Right renal pelvis (tissue), 4 donors: ENCODE measurements at places on chromosomes 2 and 18.

- DNase-seq, result no peak
Observed at GRCh38 chr2:16656784-16657391, 8.7 kb downstream of the CYRIA start.

DNA sequence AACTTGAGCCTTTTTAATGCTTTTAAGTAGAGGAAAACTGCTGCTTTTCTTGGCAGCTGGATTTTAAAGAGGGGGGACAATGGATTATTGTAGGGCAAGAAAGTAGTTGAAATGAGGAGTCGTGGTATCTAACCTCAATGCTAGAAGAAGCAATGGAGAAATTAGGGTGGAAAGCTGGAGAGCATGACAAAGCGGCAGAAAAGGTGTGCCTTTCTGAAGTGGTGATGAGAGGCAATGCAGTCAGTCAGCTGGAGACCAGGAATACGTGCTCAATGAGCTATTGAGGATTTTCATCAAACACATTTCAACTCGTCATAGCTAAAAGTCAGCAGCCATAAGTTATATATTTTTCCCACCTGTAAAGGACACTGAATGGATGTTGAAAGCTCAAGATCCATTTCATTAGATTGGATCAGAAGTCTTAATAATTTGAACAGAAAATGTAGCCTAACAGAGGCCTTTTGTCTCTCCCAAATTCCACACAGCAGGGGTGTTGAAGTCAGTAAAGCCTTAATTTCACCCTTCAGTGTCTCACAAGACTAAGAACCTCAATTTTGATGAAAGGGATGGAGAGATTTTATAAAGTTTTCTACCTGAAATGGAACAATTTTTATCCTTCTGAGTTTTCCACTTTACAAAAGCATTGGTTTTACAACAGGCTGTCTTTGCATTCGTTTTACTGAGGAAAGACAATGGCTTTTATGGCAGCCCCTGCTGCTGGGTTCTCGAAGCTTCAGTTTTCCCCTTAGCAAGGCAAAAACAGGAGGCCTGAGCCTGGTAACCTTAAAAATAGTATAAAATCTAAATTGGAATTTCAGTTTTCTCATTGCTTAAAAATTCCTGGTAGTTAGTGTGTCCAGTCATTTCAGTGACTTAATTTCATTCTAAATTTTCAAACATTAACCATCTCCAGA lies 131.1 kb downstream of the CCDC102B start:
- DNase-seq, result no peak

- no peak for DNase-seq
Observed at GRCh38 chr2:168811696-168812095, 9.3 kb downstream of the NOSTRIN start.

GRCh38 chr18:61398961-61399705 lies 65.9 kb downstream of the CDH20 start:
- no peak for DNase-seq

- DNase-seq, result no peak
Observed at GRCh38 chr2:107091163-107091864, 205.3 kb upstream of the ST6GAL2 start.

GRCh38 chr2:203846490-203847105 lies 21.0 kb upstream of the CTLA4 start:
- DNase-seq, result no peak

DNA sequence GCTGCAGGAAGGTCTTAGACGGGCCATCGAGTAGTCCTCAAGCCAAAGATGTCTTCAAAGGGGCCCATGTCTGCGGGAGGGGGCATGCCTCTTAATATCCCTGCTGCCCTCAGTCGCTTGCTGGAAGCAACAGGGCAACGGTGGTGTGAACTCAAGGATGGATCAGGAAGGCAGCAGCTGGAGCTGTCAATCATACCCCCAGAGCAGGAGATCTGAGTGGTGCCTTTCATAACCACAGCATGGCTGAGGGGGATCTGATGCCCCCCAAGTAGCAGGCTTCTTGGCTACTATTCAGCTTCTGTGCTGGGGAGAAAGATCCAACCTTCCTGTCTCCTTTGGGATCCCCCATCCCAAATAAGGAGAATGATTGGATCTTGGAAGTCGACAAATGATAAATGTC lies 46.4 kb downstream of the INSIG2 start:
- DNase-seq, result no peak

DNA sequence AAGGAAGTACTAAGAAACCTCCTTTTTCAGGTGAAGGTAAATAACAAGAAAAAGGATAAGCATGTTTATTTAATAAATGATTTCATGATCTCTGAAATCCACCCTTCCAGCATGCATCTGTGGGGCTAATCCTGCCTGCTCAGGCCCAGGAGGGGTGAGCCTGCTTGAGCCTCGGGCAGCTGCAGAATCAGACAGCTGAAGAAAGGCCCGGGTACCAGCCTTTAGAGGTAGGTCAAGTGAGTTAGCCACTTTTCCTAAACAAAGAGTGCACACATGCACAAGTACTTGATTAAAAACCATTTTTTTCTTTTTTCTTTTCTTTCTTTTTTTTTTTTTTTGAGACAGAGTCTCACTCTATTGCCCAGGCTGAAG lies 25.7 kb upstream of the FZD7 start:
- DNase-seq, result no peak

- no peak for DNase-seq
Observed at GRCh38 chr2:84550916-84551315, 34.6 kb downstream of the DNAH6 start.

- no peak for DNase-seq
Observed at GRCh38 chr18:44716697-44717163, 36.0 kb downstream of the SETBP1 start.
